ENCODE measurements at places on chromosomes 6 and 20. TPM values are rescaled to one million over a fixed set of nuclear protein-coding genes. Genes with fewer than 3 reads are reported as not detected.

The CRIP3 gene
- 7.1 TPM for total RNA-seq

The SLC35D3 gene
- not detected for total RNA-seq

The HLA-DQB1 gene
- total RNA-seq: 179 TPM

The THBS2 gene
- total RNA-seq: 9.4 TPM

The SLC4A11 gene
- total RNA-seq: 0.67 TPM

The ARMH2 gene
- total RNA-seq: 3.0 TPM

The RAMACL gene
- 5.8 TPM for total RNA-seq

The TMEM200A gene
- 1.8 TPM for total RNA-seq

The AGER gene
- 22.4 TPM for total RNA-seq

The RIPPLY2 gene
- total RNA-seq: not detected

GRCh38 chr6:75643173-75643572 lies 41.5 kb downstream of the SENP6 start:
- H3K27ac ChIP-seq: no peak overlapping the region
- H3K27me3 ChIP-seq: no peaks in the 10 kb centered on the region
- no peak overlapping the region for H3K4me3 ChIP-seq
- no peaks in the 10 kb centered on the region for H3K4me1 ChIP-seq
- no peaks in the 10 kb centered on the region for H3K36me3 ChIP-seq

DNA sequence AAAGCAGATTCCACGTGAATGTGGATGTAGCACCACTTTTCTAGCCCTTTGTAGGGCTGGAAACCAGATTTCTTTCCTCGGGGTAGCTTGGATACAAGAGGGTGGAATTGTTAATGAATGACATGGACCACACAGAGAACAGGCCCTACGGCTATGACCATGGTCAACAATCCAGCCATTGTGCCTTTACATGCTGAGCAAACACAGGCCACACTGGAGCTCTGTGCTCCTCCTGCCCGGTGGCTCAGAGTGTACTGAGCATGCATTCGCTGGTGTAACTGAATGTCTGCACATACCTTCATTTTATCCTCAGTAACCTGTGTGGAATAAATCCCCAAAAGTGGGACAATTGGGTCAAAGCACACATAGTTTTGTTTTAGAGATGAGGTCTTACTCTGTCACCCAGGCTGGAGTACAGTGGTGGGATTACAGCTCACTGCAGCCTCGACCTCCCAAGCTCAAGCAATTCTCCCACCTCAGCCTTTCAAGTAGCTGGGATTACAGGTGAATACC lies 32.8 kb downstream of the LRP11 start:
- H3K27ac ChIP-seq: no peak overlapping the region
- no peaks in the 10 kb centered on the region for H3K36me3 ChIP-seq
- no peak for DNase-seq
- no peak overlapping the region for H3K4me3 ChIP-seq
- H3K4me1 ChIP-seq: no peaks in the 10 kb centered on the region
- H3K27me3 ChIP-seq: no peaks in the 10 kb centered on the region

GRCh38 chr6:75932067-75932466 lies 140.4 kb downstream of the IMPG1 start:
- no peak overlapping the region for H3K27ac ChIP-seq
- no peak for DNase-seq
- H3K4me1 ChIP-seq: peaks cover 13% of the 10 kb centered on the region
- H3K36me3 ChIP-seq: no peaks in the 10 kb centered on the region
- H3K4me3 ChIP-seq: no peak overlapping the region

GRCh38 chr6:154945271-154945890 lies 49.7 kb upstream of the TIAM2 start:
- no peak overlapping the region for H3K4me3 ChIP-seq
- no peaks in the 10 kb centered on the region for H3K4me1 ChIP-seq
- H3K27me3 ChIP-seq: no peaks in the 10 kb centered on the region
- H3K36me3 ChIP-seq: peaks cover 26% of the 10 kb centered on the region

GRCh38 chr20:2873747-2874041 lies 413 bp downstream of the PTPRA start:
- H3K36me3 ChIP-seq: no peaks in the 10 kb centered on the region
- H3K27ac ChIP-seq: peak overlapping the region; percentile 88
- peak overlapping the region; percentile 95 for H3K4me3 ChIP-seq
- H3K4me1 ChIP-seq: peaks cover 65% of the 10 kb centered on the region
- H3K27me3 ChIP-seq: peaks cover 9% of the 10 kb centered on the region

- H3K27ac ChIP-seq: no peak overlapping the region
- H3K4me1 ChIP-seq: peaks cover 19% of the 10 kb centered on the region
- no peak overlapping the region for H3K4me3 ChIP-seq
- H3K27me3 ChIP-seq: no peaks in the 10 kb centered on the region
- no peak for DNase-seq
- H3K36me3 ChIP-seq: no peaks in the 10 kb centered on the region
Measured at GRCh38 chr6:26578741-26579140, 18.0 kb upstream of the ABT1 start.

GRCh38 chr6:156602066-156602385 lies 175.2 kb upstream of the ARID1B start:
- DNase-seq: no peak
- no peak overlapping the region for H3K4me3 ChIP-seq
- H3K27me3 ChIP-seq: peaks cover 4% of the 10 kb centered on the region
- no peaks in the 10 kb centered on the region for H3K36me3 ChIP-seq
- H3K4me1 ChIP-seq: peaks cover 9% of the 10 kb centered on the region

DNA sequence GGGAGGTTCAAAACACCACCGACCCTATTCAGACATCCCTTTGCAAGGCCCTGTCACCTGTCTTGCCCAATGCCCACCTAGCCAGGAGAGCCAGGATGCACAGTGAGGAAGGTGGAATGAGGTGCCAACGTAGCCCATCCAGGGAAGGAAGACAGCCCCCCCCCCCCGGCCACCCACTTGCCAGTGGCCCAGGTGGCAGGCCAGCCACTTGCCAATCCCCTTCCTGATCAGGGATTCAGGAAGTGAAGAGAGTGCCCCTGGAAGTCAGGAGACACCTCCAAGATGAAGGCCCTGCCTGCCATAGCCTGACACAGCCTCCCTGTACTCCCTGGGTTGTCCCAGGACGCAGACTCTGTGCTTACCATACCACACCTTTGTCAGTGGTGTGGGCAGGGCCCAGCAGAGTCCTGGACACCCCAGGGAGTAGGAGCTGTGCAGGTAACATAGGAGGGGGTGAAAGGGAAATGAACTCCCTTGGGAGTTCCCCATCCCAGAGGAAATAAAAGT lies 54.7 kb downstream of the MRPL14 start:
- H3K27ac ChIP-seq: peak overlapping the region; percentile 12
- H3K4me3 ChIP-seq: peak overlapping the region; percentile 55
- no peaks in the 10 kb centered on the region for H3K36me3 ChIP-seq
- peaks cover 52% of the 10 kb centered on the region for H3K27me3 ChIP-seq
- DNase-seq: no peak

DNA sequence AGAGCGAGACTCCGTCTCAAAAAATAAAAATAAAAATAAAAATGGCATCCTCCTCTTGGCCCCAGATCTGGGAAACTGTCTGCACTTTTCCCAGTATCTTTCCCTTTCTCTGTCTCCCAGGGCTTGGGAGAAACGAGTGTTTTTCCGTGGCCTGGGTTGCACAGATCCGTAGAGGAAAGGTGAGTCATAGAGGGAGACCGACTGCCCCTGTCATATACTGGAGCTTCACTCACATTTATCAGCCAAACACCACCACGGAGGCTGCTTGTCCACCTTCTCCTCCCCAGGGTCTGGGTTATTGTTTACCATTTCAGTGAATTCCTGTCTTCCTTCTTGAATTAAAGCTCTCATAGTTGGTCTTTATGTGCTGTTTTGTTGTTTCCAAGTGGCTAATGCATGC lies 31.9 kb upstream of the EIF2S2 start:
- no peaks in the 10 kb centered on the region for H3K4me1 ChIP-seq
- H3K27me3 ChIP-seq: no peaks in the 10 kb centered on the region
- no peak overlapping the region for H3K4me3 ChIP-seq
- H3K27ac ChIP-seq: no peak overlapping the region

DNA sequence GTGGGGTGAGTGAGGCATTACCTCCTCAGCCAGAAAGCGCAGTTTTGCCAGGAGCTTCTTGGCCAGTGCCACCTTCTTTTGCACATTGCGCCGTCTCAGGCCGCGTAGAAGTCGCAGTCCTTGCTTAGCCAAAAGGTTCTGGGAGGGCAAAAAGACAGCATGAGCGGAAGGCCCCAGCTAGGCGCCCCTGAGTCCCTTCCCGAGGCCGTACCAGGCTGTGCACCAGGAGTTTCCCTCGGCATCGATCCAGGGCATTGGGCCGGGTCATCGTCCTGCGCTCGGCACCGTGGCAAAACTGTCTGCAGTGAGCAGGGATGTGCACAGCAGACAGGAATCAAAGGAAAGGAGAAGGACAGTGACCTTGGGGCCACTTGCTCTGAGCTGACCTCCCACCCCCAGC lies 20.2 kb upstream of the SPAG4 start:
- peak; percentile 64 for DNase-seq
- no peak overlapping the region for H3K27ac ChIP-seq
- peaks cover 18% of the 10 kb centered on the region for H3K27me3 ChIP-seq
- no peaks in the 10 kb centered on the region for H3K36me3 ChIP-seq

DNA sequence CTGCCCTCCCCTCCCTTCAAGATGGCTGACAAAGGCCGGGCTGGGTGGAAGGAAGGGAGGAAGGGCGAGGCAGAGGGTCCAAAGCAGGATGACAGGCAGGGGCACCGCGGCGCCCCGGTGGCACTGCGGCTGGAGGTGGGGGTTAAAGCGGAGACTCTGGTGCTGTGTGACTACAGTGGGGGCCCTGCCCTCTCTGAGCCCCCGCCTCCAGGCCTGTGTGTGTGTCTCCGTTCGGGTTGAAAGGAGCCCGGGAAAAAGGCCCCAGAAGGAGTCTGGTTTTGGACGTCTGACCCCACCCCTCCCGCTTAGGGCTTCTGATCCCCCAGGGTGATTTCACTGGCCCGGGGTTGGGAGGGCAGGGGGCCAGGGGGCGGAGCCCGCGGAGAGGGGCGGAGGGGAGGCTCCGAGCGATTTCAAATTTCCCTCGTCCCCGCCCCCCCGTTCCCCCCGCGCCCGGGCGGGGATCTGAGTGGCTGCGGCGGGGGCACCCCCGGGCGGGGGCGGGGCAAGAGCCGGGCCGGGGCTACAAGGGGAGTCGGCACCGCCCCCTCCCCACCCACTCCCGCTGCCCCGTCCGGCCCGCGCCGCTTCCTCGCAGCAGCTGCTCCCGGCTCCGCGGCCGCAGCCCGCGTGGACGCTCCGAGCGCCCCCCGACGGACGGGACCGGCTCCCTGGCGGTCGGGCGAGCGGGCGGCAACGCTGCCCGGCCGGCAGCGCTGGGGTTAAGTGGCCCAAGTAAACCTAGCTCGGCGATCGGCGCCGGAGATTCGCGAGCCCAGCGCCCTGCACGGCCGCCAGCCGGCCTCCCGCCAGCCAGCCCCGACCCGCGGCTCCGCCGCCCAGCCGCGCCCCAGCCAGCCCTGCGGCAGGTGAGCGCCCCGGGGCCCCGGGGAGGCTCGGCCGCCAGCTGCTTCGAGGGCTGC lies at the start of gene DNMT3B:
Gene DNMT3B, plus strand, starts transcription at position 555 of the 923 bp plus-strand sequence. CDS start 17,939 bp downstream, outside the sequence.
- DNase-seq: peak; percentile 91
- peaks cover 34% of the 10 kb centered on the region for H3K4me1 ChIP-seq
- no peaks in the 10 kb centered on the region for H3K36me3 ChIP-seq
- peaks cover 23% of the 10 kb centered on the region for H3K27me3 ChIP-seq
- no peak within 1 kb of the TSS for H3K27ac ChIP-seq

DNA sequence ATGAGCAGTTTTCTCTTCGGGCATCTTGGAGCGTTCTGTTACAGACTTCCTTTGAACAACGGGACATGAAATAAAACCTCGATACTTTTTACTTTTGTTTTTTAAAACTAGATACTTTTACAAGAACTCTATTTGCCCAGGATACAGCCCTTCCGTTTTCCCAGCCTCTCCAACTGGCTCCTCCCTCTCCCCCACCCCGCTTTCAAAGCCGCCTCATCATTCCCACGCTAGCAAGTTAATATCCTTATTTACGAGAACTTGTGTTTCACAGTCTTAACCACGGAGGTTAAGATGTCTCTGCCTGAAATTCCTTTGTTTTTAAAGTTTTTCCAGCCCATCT lies 241 bp upstream of the CFAP206 start:
- peak overlapping the region; percentile 88 for H3K4me3 ChIP-seq
- no peak for DNase-seq
- no peaks in the 10 kb centered on the region for H3K36me3 ChIP-seq
- no peaks in the 10 kb centered on the region for H3K27me3 ChIP-seq
- no peaks in the 10 kb centered on the region for H3K4me1 ChIP-seq
